Hypothalamus (tissue), 51 donors: ENCODE measurements at places on chromosomes 11 and 22.
A peak's percentile ranks its signal among the peaks of the same experiment; 100 is the strongest.

DNA sequence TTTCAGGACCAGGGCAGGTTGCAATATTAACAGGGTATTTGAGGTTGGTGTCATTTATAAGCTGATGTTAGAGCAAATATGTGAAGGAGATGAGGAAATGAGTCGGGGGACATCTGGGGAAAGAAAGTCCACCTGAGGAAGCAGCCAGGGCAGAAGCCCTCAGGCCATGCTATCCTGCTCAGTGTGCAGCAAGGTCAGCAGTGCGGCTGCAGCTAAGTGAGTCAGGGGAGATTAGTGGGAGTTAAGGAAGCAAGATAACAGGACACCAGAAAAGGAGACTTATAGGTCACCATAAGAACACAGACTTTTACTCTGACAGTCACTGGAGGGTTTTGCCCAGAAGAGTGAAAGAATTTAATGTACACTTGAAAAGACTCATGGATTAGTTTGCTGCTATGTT lies 468.9 kb downstream of the NTM start:
- DNase-seq, result no peak

DNA sequence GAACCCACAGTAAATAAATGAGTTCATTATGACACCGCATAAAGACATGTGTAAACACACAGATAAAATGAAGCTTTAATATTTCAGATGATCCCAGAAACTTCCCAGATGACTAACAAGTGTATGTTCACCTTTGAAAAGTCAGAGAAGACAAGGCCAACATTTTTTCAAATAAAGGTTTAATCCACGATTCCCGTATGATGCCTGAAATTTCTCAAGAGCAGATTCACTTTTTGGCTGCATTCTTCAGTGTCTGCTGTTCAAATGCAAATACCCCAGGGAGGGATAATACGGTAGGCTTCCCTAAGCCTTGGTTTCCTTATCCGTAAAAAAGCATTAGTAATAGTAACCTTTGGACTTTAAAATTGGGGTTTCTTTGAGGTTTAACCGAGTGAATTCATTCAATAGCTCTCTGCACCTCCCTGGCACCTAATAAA lies 62.5 kb downstream of the SYTL2 start:
- no peak for DNase-seq

DNA sequence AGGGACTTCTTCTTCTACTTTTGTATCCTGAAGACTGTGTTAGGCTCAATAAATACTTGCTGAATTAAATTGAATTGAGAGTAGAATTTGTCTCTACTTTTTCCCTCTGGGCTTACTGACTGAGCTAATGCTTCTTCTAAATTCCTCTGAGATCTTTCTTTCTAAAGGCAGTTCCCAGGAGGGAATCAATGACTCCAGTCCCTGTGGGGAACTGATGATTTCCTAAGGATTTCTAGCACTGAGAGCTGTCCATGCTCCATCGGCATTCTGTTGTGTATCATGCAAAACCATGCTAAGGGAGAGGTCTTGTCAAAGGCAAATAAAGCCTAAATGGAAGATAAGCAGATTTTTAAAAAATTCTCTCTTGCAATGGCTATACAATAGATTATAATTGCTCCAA lies 148.8 kb upstream of the KIRREL3 start:
- no peak for DNase-seq

GRCh38 chr11:898540-899190 lies 11.9 kb downstream of the CHID1 start:
- no peak for DNase-seq

GRCh38 chr11:64224891-64225607 lies 937 bp downstream of the TRPT1 start:
- DNase-seq, result no peak

- no peak for DNase-seq
Measured at GRCh38 chr11:91563176-91563575, 661.4 kb upstream of the FAT3 start.

DNA sequence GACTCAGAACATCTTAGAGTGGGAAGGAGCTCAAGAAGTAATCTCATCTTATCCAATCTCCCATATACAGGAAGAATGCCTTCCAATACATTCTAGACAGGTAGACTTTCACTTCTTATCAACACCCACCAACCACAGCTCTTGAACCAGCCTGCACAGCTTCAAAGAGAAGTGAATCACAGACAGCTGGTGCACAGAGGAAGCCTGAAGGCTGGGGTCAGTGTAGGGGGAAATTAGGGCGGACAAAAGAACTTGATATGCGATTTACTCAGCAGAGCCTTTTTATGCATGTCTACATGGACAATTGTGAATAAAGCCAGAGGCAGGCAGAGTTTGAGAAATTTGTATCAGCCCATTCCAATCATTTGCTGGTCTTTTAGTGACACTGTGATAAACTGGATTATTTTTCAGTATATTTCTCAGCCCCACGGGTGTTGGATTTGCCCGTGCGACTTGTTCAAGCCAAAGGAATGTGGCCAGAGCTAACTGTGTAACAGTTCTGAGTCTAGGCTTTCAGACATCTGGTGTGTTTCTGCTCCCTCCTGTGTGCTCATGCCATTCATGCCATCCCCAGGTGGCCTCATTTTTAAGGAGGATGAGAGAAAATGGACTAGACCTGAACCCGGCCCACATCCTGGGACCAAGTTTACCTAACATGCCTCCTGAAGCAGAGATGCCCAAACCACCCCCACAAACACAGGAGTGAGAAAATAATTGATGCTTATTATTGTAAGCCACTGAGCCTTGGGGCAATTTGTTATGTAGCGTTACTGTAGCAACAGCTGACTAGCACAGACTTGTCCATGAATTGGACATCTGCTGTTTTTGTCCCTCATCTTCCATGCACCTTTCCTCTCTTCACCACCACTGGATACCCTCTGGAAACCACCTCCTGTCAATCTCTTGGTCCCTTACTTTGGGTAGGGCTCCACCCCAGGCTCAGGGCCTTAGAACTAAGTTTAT lies 137.5 kb upstream of the HSD17B12 start:
- no peak for DNase-seq

DNA sequence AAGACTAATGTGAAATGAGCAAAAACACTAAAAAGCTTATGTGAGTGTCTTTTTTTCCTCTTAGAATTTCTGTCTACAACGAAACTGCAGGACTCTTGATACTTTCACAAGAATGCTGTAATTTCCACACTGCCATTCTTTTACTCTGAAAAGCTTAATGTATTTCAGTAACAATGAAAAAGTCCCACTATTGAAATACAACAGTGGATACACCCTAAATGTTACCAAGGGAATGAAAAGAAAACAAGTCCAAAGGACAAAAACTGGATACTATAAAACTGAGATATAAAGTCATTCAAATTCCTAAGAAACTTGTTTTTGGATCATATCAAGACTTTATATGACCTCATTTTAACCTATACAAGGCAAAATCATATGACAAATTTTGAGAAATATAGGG lies 77.4 kb downstream of the SOX6 start:
- no peak for DNase-seq

DNA sequence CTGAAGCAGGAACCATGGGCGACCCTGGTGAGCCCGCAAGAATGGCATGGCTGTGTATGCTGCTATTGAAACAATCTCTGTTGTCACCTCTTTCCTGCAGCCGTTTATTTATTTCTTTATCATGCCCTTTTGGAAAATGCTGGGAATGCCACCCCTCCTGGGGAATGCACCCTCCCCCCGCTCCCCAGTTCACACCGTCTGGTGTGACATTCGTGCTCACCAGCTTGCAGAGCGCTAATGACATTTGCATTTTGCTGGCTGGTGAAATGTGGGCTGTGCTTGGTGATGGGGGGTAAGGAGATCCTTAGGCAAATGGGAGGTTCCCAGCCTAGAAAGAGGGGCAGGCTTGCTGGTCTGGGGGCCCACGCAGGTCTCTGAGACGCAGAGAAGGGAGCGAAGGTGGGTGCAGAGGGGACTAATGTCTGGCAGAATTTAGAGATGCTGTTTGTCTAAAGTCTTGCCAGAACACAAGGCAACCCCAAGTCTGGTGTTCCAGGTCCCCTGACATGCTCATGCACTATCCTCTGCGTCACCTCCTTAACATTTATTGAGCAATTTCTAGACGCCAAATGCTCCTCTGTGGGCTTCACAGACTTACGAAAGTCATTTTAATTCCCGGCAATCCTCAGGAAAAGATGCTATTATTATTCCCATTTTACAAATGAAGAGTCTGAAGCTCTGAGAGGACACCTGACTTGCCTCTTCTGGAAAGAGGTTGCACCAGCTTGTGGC lies 91.7 kb downstream of the TP53I11 start:
- DNase-seq, result no peak

DNA sequence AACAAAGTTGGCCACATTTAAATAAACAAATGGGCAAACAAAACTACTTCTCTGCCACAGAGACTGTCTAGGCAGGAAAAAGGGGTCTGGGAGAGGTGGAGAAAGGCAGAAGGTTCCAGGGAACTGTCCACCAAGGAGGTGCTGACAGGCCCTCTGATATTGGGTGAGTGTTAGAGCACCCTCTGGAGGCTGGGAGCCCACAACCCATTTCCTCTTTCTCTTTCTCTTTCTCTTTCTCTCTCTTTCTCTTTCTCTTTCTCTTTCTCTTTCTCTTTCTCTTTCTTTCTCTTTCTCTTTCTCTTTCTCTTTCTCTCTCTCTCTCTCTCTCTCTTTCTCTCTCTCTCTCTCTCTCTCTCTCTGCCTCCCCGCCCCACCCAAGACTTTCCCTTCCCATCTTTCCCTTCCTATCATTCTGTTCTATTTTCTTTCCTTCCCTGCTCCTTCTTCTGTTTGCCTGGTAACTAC lies 912.8 kb downstream of the DLG2 start:
- no peak for DNase-seq

- no peak for DNase-seq
Measured at GRCh38 chr11:132914600-132914999, 617.7 kb downstream of the OPCML start.

- no peak for DNase-seq
Measured at GRCh38 chr11:94550513-94550912, 6.8 kb downstream of the FUT4 start.

DNA sequence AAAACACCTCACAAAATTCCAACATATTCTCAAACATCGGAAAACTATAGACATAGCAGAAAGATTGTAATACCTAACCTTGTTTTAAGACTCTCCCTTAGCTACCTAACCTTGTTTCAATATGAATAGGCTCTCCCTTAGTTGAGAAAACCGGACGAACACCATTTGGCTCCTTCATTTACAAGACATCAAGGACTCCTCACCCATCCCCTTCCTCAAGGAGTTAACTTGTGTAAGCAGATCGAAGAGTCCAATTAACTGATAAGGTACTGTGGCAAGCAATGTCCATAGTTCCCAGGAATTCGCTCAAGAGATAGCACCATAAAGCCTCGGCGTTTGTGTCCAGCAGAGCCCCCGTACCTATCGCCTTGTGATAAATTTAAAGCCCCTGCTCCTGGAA lies 4.6 kb upstream of the ACRV1 start:
- no peak for DNase-seq

DNA sequence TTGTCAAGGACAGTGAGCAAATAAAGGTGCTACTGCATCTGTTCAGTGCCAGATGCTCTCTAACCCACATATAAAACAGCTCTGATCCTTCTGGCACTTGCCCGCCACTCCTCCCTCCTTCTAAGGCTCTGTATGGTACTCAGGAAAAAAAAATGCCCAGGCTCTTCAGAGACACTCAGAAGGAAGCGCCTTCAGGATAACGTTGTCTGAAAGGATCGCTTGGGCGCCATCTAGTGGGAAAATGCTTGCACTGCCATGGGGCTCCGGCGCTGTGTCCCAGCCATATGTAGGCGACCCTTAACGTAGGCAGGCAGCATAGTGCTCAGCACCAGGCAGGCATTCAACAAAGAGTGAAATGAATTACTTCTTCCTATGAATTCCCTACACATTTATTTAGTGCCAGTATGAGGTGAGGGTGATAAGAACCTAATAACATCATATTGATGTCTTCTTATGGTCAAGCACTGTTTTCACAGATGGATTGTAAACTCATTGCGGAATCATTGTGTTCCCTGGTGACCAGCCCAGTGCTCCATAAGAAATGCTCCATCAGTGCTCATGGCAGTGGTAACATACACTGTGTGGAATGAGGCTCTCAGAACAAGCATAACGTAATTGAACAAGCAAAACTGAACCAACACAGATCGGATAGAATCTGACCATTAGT lies 39.6 kb downstream of the PAMR1 start:
- DNase-seq, result peak; percentile 5

DNA sequence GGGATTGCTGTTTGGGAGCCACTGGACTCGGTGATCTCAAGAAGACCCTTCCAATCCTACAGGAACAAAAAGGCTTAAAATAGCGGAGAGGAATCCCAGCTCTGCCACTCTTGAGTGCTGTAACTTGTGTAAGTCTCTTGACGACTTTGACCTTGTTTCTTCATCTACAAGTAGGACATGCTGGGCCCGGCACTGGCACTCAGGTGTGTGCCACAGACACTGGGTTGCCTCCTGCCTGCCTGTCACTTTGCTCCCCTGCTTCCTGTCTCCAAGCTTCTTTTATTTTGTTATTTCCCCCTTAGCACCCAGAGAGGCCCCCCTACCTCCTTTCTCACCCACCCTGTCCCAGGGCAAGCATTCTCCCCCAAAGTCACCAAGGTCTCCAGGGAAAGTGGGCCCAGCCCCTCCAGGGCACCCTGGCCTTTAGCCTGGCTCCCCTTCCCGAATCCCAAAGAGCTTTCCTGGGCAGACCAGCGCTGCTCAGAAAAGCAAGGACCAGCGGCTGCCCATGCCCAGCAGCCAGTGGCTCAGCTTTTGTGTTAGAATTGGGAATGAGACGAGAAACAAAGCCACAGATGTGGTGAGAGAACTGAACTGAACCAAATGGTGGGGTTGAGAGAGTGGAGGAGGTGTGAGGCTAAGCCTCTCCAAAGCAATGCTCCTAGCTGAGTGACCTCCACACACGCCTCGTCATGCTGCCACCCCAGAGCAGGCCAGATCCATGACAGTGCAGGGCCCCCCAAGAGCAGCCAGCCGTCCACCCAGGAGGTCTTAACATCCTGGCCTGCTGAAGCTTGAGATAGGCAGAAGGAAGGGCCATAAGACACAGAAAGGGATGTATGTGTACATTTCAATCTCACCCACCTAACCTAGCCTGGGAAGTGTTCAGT lies 4.5 kb downstream of the TRIM29 start:
- no peak for DNase-seq

GRCh38 chr11:106304274-106304673 lies 226.8 kb downstream of the AASDHPPT start:
- no peak for DNase-seq

DNA sequence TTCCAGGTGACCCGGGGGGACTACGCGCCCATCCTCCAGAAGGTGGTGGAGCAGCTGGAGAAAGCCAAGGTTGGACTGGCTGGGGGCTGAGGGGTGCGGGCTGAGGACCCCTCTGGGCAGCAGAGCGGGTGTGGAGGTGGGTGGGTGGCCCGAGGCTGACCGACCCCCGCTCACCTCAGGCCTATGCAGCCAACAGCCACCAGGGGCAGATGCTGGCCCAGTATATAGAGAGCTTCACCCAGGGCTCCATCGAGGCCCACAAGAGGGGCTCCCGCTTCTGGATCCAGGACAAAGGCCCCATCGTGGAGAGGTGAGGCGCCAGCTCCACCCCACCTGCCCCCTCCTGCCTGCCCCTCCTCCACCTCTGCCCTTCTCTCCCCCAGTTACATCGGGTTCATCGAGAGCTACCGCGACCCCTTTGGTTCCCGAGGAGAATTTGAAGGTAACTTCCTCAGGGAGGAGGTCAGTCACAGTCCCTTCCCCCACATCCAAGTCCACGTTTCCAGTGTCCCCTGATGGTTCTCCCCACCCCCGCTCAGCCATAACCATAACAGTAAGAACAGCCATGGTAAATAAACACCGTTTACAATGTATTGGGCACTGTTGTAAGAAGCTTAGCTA lies 11.2 kb downstream of the DPP3 start:
- no peak for DNase-seq

GRCh38 chr22:36806835-36807234 lies 10.0 kb downstream of the PVALB start:
- no peak for DNase-seq

GRCh38 chr11:122664188-122664587 lies 8.7 kb downstream of the UBASH3B start:
- DNase-seq, result no peak
